Neural progenitor cell (in vitro differentiated cells): ENCODE measurements at places on chromosomes 5 and 9. TPM values are rescaled to one million over a fixed set of nuclear protein-coding genes. Genes with fewer than 3 reads are reported as not detected.

DNA sequence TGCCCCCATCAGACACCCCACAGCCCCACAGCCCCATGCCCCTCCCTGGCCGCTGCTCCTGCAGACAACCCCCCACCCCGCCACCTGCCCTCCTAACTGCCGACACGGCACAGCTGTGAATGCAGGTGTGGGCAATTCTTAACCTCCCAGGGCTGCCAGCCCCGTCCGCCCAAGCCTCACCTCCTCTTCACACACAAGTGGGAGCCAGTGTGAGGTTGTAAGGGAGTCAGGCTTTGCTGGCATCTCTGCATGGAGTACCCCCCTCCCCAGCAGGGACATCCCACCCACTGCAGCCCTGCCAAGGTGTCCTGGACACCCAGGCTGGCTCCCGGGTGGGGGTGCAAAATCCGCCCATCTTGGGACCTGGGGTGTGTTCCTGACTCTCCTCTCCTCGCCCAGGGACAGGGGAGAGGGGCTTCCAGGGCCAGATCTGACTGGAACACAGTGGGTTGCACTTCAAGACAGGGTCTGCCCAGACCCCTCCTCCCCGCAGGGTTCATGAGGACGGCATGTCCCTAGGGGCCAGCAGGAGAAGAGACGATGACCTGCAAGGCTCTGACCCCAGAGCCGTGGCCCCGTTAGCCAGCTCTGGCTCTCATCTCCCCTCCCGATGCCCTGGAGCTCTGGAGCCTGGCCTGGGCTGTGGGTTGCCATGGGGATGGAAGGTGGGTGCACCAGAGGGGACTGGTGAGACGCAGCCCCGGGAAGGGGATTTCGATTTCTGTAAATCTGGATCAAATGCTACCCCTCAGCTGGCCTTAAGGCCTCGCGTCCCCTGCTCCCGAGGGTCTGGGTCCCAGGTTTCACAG lies 34.4 kb downstream of the SARDH start:
- no peak for DNase-seq

EFCAB9 gene
- total RNA-seq: not detected in 2 replicates

GRCh38 chr9:25353783-25354182 lies 324.5 kb downstream of the TUSC1 start:
- no peak for DNase-seq

DNA sequence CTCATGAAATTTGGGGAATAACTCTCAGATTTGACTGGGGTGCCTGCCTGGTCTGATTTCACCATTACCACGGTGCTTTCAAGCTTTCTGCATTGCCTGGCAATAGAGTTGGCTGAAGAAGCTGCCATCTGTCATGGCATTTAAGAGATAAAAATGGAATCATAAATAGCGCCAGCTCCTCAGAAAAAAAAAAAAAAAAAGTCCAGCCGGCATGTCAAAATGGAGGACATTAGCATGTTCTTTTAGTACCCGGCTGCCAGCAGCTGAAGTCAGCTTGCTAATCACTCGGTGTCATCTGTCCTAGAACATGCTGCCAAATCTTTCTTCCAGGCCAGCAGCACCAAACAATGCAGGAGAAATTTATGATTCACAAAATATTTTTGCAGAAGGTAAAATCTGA lies 57.7 kb upstream of the CER1 start:
- DNase-seq: no peak

DNA sequence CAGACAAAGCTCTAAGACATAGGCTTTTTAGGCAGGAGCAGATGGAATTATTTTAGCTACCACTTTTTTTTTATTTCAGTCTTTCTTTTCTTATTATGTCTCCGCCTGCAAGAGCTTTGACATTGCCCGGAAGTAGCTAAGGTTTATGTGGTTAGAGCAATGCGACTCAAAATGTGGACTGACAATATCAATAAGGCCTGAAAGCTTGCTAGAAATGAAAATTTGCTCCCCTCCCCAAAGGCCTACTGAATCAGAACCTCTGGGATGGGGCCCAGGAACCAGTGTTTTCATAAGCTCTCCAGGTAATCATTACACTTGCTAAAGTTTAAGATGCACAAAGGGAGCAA lies 81.3 kb downstream of the SUSD1 start:
- no peak for DNase-seq
